ENCODE measurements at places on chromosomes 7 and 10.

- peak; percentile 86 for DNase-seq
Measured at GRCh38 chr10:95236068-95236903, 42.2 kb downstream of the ACSM6 start.

DNA sequence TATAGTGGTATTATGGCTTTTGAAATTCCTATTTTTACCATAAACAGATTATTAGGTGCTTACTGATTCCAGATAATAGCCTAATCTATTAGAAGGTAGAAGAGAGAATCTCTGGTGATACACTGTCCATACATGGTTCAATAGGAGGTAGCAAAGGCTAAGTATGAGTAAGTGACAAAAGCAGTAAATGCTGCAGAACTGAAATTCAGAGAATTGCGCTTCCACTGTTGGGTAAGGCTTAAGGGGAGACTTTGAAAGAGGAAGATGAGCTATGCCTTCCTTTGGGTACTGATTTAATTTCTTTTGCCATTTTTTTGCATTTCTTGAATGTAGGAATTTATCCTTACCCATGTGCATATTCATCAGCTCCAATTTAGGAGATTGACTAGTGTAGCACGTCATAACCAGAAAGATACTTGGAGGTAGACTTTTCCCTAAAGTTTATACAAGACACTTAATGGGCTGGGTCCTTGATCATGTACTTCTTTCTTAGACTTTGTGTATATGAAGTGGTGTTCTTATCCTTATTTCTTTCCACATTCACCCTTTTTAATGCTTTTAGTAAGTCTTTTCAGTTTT lies 15.3 kb downstream of the MKLN1 start:
- peak; percentile 70 for DNase-seq

- DNase-seq, result no peak
Measured at GRCh38 chr10:118835682-118836326, 81.0 kb upstream of the CACUL1 start.

- no peak for DNase-seq
Measured at GRCh38 chr7:83347945-83348444, 185.3 kb upstream of the PCLO start.

- no peak for DNase-seq
Measured at GRCh38 chr7:2932402-2933251, 88.5 kb upstream of the GNA12 start.

- DNase-seq, result peak; percentile 98
Measured at GRCh38 chr7:106344861-106345260, 60.1 kb upstream of the NAMPT start.

GRCh38 chr10:88059190-88059589 lies 195.8 kb downstream of the PTEN start:
- DNase-seq, result no peak

GRCh38 chr10:970311-971149 lies 17.7 kb upstream of the GTPBP4 start:
- DNase-seq, result peak; percentile 38

GRCh38 chr7:150848111-150848510 lies 4.2 kb upstream of the AOC1 start:
- DNase-seq, result no peak

- no peak for DNase-seq
Measured at GRCh38 chr7:77270094-77270480, 70.5 kb upstream of the FGL2 start.

DNA sequence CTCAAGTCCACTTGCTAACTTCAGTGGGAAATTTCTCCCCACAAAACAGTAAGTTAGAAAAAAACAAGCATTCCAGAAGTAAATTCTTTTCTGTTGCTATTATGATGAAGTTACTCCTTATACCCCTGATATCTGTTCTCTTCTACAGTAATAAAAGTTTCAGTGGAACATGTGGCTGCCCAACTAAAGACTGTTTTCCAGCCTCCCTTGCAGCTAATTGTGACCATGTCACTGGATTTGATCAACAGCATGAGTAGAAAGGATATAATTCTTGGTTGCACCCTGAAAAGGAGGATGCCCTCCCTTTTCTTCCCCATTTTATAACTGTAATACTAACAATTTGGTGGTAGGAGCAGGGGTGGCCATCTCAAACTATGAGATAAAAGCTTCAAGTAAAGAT lies 40.6 kb downstream of the IMMP2L start:
- no peak for DNase-seq

GRCh38 chr10:72086466-72087391 lies 1.6 kb downstream of the SPOCK2 start:
- no peak for DNase-seq

DNA sequence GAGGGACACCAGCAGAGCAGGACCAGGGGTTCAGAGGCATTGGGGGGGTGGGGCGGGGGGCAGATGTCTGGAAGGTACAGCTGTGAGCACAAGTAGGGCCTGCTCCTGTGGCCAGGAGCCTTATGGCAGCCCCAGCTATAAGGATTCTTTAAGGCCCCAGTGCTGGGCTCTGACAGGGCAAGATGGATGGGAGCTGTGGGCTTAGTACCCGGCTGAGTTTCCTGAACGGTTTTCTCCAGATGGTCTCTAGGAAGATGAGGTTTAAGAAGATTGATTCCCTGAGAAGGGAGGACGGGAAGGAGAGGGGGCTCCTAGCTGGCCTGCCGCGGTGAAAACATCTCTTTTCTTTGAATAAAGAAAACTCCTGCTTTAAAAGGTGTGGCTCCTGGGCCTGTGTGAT lies 30.1 kb upstream of the COMTD1 start:
- no peak for DNase-seq

GRCh38 chr10:80413271-80413996 lies 5.1 kb downstream of the PRXL2A start:
- DNase-seq, result peak; percentile 75

- DNase-seq, result no peak
Measured at GRCh38 chr7:24707988-24708615, 49.2 kb downstream of the GSDME start.

DNA sequence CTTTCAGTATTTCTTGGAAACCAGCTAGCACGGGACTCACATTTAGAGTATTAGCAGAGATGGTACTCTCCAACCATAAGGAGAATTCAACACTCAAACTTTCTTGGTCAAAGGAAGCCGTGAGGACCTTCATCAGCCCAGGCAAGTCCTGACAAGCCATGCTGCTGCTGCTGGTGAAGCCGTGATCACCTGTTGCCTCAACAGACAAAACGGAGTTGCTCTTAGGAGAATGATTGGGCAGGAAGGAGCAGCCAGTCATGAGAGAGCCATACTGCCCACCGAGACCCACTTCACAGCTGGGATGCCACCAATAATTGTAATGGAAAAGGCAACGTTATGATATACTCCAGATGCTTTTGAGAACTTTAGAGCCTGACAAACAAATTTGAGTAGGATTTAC lies 60.8 kb upstream of the PLPP4 start:
- DNase-seq, result no peak

DNA sequence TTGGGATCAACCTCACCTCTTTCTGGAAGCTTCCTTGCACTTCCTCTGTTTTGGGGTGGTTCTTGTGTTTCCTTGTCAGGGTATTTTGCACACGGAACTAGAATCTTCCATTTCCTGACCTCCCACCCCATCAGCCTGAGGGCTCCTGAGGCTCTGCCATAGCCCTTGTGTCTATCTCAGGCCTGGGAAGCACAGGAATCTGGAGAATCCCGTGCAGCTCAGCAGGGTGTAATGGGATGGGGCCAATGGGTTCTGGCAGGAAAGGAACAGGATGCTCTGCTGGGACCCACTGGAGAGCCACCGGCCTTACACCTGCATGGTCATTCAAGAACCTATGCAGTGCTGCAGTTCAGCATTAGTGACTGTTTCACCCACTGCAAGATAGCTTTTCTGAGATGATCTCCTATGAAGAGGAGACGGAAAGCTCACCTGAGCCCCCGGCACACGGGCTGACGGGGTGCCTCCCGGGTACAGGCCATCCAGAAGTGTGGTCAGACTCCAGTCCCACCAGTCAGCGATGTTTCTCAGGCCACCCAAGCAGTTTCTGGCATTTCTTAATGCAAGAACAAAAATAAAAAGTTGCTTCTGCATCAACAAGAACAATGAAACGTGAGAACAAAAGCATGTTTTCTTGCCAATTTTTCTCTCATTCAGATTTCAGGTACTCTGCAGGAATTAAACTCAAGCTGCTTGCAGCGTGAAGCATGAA lies 133.2 kb downstream of the PKD1L1 start:
- no peak for DNase-seq

DNA sequence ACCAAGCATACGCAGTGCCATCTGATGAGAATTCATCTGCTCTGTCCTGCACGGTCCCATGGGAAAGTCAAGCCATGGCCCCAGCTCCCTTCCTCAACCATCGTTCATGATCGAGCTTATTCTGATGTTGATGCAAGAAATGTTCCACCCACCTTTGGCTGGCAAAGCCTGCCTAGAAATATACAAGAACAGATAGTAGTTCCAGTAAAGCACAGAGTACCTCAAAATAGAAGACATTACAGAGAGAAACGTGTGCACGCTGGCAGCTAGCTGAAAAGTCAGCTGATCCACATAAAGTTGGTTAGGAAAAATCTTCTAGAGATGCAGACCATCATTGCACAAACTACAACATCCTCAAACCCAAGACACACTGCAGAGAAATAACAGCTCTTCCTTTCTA lies 127.0 kb downstream of the PTPRN2 start:
- DNase-seq, result no peak

DNA sequence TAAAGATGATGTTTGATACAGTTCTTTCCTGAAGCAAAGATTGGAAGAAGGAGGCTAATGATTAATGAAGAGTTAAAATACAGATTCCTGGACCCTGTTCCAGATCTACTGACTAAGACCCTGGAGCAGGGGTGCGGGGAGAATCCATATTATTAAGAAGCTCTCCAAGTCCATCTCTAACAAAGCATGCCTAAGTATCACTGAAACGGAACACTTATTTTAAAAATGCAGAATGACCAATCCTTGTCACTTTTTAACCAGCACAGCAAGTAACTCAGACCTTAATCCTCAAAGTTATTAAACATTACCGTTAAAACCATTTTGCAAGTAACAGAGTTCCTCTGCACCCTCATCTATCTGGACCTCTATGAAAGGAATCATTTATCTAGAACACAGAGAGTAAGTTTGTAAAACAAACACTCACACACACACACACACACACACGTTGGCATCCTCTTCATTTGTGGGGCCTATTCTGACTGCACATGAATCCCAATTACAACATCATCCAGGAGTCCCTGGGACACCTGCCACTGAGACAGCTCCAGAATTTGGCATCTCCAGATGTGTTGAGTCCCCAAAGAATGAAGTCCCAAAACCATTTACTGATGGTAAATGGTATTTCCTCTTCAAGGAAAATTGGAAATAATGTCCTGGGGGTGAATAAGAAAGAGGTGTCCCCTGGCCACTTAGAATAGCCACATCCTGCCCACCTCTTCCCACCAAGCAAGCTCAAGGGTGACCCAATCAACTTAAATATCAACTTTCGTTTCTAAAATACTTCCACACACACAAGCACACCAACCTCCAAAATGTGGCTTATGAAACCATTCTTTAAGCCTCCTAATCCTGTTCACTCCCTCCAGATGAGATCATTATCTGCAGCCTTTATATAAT lies 117.5 kb downstream of the PARD3 start:
- DNase-seq, result peak; percentile 41

GRCh38 chr10:63438506-63439498 lies 27.0 kb downstream of the JMJD1C start:
- no peak for DNase-seq

DNA sequence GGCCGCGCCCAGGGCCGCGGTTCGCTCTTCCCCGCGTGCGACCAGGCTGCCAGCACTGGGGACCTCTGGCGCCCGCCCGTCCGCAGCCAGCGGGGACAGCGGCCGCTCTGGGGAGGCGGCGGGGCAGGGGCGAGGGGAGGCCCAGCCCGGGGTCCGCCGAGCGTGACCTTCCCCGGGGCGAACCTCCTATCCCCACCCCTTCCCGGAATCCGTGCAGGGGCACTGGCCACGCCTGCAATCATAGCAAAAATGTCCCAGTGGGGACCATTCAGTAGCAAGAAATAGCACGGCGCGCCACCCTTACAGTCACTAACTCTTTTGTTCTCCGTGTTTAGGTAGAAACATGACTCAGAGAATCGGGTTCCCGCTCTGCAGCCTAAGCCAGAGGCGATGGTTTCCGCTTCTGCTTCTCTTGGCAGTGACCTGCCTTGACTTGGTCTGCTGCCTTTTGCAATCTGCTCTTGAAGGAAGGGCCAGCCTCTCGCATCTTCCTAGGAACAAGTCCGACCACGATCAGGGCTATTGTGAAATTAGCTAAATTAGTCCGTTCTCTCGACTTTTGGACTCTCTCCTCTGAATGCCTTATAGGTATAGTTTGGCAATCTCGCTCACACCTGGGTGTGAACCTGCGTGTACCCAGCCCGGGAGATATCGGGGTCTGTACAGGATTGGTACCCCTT lies 79.3 kb upstream of the ACBD5 start:
- peak; percentile 98 for DNase-seq

DNA sequence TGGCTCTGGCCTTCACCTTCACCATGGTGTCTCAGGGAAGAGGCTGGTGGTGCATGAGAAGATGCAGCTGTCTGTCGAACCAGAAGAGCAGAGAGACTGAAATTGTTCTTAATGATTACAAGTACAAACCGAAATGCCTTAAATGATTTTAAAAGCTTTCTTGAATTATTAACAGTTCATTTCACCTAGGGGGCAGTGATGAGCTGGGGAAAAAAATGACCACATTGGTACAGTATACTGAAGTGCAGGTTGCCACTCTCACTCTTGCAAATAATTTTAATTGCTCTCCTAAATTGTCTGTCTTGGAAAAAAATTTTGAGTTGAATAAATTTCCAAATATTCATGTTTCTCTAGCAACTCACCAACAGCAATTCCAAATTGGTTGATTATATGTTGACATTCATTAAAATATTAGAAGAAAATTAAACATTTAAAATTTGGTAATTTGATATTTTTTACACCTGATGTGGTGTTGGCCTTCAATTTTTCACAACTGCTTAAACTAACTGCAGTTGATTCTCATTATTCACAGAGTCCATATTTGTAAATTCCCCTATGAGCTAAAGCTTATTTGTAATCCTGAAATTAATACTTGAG lies 692.6 kb downstream of the ZWINT start:
- DNase-seq, result peak; percentile 2

DNA sequence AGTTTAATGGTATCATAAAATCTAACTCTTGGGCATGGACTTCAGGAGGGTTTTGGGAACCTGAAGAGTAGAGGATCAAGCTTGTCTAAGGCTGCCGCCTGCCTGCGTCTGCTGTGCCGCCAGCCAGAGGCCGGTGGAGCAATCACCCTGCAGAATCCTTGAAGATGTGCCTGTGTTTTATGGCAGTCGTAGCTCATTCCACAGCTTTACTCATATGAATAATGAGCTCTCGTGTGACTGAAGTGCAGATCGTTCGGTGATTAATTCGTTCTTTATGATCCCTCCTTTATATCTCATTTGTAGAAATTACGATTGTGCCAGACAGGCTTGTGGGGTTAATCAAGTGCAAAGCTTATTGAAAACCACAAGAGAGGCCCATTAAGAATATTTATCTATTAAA lies 100.8 kb downstream of the ACTR3B start:
- no peak for DNase-seq

GRCh38 chr10:59537501-59537900 lies 172.1 kb downstream of the SLC16A9 start:
- DNase-seq, result no peak

Measured in MV-4-11 (cell line).